Hypothalamus (tissue), 51 donors: ENCODE measurements at places on chromosomes 2 and 18.

DNA sequence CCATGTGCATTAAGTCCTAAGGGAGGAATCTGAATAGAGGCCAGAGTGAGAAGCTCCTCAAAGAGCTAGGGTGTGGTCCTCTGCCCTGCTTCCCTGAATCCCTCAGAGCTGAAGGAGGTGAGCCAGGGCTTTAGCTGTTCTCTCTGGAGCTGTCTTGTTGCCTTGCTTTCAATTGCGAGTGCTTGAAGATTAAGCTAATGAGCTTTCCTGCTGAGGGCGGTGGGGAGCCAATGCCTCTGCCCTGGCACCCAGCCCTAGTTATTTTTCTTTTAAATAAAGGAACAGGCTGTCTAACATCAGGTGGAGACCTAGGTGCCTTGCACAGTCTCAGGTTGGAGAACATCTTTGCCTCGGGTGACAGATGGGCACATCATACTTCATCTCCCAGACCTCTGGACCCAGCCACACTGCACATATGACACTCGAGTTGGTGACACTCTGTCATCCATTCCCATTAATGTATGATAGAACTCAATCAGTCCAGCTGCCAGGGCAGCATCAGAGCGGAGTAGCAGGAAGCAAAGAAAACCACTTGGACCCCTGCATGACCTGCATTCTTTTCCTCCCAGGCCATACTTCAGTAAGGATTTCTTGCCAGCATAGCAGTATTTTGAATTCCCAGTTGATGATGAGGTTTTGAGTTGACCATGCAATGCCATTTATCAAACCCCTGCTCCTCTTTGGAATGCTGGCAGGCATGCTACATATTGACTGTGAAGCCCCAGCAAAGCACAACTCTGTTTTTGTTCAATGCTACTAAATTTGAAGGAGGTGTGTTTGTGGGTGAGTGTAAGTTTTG lies 292.7 kb downstream of the RNF144A start:
- DNase-seq = no peak

GRCh38 chr18:45303026-45303425 lies 312.2 kb upstream of the SLC14A2 start:
- DNase-seq = no peak

GRCh38 chr2:153287109-153287801 lies 191.3 kb downstream of the RPRM start:
- DNase-seq = no peak

DNA sequence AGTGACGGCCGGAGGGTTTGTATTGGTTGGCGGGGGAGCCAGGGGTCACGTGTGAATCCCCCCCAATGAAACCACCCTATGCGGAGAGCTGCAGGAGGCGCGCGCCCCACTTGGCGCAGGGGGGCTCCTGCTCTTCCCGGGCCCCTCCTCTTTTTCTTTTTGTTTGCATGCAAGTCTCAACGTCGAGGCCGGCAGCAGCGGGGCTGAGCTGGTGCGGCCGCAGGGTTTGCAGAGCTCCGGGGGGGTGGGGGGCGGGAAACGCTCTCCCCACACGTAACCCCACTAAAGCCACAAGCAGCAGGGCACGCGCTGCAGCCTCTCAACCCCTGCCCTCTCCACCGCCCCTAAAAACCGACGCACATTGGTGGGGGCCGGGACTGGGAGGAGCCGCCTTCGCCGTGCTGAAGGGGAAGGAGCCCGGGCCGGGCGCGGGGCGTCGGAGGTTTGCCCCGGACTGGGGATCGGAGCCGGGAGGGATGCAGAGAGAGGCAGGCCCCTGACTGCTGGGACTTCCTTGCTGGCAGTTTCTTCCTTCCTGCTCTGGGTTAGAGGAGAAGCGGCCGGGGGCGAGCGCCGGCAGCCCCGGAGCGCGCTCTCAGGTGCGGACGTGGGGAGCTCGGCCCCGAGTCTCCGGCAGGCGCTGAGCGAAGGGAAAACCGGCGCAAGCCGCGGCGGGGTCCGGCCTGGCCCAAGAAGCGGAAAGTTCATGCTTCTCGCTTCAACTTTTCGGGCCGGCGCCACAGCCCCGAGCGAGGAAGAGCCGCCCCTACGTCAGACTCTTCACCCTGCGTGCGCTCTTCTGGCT lies 864 bp downstream of the LBH start:
- no peak for DNase-seq

DNA sequence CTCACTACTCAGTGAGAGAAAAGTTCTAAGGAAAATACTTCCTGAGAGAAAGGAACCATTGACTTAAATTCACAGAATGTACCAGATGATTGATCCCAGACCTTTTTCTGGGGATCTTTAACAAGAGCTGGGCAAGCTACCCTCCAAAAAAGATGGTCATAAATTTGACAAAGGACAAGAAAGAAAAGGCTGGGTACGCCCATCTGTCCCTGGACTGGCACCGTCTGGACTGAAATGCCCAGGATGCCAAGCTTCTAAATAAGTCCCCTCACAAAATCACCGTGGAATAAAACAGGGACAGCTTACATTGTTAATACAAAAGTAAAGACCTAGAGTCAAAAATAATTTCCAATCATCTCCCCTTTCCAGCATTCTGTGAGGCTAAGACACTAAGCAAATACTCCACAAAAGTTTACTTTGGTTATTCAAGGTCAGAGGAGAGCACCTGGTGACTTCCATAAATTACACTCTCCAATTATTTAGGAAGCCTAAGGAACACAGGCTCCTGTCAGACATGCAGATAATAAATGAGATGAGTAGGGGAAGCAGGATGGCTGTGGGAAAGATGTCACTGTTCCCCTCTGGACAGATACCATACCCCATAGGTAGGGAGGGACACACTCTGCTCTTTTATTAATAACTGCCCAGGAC lies 69.9 kb downstream of the UXS1 start:
- DNase-seq = no peak

GRCh38 chr2:112048887-112049286 lies 6.2 kb upstream of the TMEM87B start:
- DNase-seq = no peak

DNA sequence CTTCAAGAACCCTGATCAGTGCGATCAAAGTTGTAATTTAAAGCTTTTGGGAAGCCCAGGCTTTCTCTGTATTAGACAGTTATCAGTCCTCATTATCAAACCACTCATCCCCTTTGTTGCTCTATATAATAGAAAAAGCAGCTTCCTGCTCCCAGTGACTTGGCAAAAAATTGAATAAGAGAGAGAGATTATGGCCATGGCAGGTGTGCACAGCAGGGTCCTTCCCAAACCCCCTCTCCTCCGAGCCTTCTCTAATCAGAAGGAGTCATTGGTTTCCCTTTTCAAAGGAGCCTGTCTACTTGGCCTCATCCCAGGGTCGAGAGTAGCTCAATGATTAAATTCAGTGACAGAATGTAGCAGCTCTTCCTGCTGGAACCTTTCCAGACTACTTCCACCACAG lies 81.5 kb downstream of the SEMA4F start:
- DNase-seq = no peak

DNA sequence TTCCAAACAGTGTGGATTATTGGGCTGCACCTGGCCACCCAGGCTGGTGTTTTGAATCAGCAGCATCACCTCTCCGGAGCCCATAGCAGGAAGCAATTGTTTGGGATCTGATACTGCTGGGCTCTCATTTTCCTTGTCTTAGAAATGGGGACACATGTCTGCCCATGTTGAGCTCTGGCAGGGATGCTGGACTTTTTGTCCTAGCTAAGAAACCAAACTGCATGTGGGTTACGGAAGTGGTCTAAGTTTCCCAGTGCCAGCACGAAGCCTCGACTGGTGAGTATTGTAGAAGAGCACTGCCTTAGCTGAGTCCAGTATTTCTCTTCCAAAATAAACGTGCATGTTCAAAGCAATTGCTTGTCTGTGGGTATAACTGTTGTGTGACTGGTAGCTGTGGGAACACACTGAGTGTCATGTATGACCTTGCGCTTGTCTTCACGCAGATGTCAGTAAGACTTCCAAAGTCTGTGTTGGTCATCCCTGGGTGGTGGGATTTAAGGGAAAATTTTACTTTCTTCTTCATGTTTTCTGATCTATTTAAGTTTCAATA lies 43.6 kb downstream of the SH3RF3 start:
- no peak for DNase-seq

- DNase-seq = no peak
These were observed 42.0 kb downstream of the ZEB2 start for GRCh38 chr2:144477957-144478311.

DNA sequence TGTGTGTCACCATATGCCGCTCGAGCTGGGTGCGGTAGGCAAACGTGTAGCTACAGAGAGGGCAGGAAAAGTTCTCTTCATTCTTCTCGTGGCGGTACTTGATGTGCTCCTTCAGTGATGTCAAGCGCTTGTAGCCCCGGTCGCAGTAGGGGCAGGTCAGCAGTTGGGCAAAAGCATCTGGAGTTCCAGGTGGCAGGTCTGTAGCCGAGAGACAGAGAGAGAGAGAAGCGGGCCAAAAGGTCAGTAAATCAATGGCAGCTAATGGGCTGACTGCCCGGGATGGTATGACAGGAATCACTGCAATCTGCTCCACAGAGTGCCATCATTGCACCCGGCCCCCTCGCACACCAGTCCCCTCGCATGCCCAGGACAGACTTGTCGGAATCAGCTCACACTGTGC lies 116.0 kb downstream of the ZEB2 start:
- DNase-seq = no peak

DNA sequence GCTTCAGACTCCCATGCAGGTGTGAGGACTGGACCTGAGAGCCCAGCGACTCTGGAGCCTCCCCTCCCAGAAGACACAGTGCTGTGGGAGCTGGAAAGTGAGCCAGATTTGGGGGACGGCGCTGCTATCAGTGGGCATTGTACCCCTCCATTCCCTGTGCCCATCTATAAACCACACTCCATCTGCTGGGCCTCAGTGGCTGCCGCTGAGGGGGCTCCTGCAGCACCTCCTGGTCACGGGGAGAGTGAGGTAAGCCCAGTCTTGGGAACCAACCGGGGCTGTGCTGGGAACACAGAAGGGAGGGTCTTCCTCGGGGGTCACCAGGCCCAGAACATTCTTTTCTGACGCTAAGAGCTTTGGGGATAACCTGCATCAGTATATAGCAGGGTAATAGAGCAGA lies 9.5 kb downstream of the PSD4 start:
- DNase-seq = no peak

DNA sequence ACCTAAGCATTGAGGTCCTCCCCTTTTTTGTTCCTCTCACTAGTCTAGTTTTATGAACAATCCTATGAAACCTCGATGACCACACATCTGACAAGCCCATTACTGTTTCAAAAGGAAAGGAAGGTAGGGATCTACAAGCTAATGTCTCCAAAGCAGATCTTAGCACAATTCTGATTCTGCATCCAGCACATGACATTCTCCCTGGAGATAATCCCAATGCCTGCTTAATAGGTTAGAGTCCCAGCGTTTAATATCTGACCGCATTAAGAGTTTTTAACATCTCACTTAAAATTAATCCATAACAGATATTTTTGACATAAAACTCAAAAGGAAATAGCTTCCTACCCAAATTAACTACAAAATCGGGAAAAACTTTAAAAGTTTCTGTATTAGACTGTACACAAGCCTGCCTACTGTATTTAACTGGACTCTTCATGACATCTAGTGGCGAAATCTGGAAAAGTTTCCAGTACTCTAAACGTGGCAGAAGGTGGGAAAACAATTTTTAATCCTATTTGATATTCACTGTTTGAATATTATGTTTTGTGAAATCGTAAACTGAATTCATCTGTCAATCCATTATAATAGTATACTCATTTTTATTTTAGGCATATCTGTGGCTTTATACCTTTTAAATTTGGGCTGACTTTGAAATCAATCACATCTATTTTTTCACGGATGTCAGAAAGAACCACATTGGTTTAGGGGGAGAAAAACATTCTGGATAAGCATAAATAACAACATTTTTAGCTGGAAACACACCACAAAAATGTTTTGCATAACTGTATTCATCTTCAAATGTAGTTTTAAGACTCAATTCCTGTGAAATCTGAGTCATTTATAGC lies 62.4 kb downstream of the TXNL1 start:
- DNase-seq = no peak

- DNase-seq = no peak
These were observed 672.9 kb upstream of the ACVR2A start for GRCh38 chr2:147171941-147172340.

GRCh38 chr2:112877423-112877822 lies 33.5 kb upstream of the IL37 start:
- DNase-seq = no peak

DNA sequence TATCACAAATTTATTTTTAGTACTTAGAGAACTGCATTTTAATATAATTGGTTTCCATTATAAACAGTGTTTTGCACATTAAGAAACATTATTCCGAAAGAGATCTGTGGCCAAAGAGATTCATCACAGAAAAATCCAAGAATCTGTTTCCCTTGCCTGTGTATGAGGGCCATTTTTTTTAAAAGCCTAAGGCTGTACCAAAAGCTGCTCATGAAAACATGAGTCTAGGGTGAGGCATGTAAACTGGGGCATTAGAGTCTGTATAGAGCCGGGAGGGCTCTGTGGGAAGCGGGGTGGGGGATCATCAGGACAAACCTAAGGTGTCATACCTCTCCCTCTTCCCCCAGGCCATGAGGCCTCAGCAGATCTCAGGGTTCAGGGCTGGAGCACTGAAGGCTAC lies 223.8 kb downstream of the FBXO15 start:
- DNase-seq = no peak

DNA sequence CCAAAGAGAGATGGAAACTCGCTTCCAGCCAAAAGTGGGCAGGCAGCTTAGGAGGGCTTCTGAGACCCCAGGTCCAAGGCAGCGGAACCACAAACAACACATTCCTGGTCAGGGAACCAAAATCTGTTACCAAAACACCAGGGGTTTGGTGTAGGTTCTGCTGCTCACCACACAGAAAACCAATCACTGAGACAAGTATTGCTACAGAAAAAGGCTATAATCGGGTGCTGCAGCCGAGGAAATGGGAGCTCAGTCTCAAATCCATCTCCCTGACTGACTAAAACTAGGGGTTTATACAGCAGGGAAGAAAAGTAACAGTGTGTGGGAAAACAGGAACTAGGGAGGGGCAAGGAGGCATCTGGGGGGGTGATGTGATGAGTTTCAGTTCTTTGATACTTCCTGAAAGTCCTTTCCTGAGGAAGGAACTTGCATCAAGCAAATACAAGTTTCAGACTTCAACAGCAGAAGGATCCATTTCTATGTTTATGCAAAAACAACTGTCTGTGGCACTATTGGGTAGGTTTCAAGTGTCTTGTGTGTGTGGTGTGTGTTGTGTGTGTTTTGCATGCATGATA lies 108.0 kb downstream of the FAM168B start:
- DNase-seq = no peak
